ENCODE measurements at places on chromosomes 3 and 15.
A peak's percentile ranks its signal among the peaks of the same experiment; 100 is the strongest.

GRCh38 chr15:48631176-48631770 lies 14.2 kb downstream of the FBN1 start:
- DNase-seq = no peak

- no peak for DNase-seq
These were observed 997.2 kb downstream of the DIPK2A start for GRCh38 chr3:144968750-144969350.

- DNase-seq = no peak
These were observed 37.8 kb downstream of the SLC24A1 start for GRCh38 chr15:65659502-65660052.

GRCh38 chr3:123499322-123499721 lies 50.4 kb upstream of the ADCY5 start:
- DNase-seq = no peak

DNA sequence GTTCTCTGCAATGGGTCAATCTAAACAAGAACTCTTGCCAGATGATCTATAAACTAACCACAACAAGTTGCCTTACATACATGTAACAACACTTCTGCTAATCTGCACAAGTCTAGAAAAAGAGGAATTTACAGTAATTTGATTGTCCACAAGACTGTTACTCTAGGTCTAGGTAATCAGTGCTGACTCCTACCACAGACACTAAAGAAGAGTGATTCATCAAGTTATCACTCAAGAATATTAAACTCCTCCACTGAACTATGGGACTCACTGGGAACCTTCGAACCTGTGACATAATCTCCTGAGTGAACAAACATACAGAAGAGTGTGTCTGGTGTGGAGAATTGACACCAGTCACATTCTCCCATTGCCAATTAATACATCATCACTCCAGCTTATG lies 138.3 kb downstream of the ANXA2 start:
- DNase-seq = no peak

DNA sequence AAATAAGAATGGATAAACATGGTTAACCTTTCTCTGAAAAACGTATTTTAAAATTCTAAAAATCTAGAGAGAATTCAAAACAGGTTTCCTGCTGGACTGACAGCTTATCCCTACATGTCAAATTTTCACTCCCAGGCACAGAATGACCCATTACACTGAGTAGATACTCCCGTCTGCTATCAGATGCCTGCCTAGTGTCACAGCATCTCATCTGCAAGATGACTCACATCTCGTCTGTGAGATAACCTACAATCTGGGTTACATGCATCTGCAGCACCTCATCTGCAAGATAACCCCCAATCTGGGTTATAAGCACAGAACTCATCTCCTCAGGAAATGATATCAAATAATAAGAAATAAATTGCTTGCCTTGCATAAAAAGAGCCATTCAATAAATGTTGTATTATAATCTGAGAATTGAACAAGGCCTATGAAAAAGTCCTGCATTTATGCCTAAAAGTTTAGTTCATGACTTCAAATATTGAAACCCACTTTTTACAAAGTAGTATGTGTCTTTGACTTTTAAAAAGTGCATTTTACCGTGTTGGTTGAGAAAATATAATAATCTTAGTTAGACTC lies 188.3 kb upstream of the THBS1 start:
- peak; percentile 18 for DNase-seq

All from trophoblast cell (in vitro differentiated cells and primary cell).